T47D (cell line): ENCODE measurements at places on chromosomes 2 and 18.

DNA sequence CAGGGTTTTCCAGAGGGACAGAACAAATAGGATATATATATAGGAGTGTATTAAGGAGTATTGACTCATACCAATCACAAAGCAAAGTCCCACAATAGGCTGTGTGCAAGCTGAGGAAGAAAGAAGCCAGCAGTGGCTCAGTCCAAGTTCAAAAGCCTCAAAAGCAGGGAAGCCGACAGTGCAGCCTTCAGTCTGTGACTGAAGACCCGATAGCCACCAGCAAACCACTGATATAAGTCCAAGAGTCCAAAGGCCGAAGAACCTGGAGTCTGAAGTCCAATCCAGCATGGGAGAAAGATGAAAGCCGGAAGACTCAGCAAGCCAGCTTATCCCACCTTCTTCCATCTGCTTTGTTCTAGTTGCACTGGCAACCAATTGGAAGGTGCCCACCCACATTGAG is 39.0 kb upstream of the GPD2 start:
- DNase-seq: no peak

GRCh38 chr2:17821535-17822444 is 5.5 kb downstream of the MSGN1 start:
- DNase-seq: no peak

GRCh38 chr2:88857274-88857741 is 165.8 kb downstream of the RPIA start:
- no peak for DNase-seq

GRCh38 chr2:239386001-239386670 is 14.7 kb downstream of the HDAC4 start:
- DNase-seq: no peak

DNA sequence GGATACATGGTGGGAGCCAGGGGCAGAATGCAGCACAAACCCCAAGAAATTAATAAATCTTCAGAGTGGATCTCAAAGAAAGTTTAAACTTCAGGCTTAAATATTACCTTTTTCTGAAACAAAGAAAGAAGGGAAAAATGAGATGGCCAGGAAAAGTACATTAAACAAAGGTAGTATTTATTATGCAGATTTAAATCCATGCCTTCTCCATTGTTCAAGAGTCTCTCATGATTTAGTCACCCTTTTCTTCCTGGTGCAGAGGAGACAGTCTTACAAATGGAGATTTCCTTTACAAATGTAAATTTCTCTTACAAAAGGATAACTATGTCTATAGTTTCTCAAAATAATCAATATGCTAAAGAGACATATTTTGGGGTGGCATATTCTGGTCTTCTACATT is 33.4 kb upstream of the PPM1B start:
- DNase-seq: no peak

DNA sequence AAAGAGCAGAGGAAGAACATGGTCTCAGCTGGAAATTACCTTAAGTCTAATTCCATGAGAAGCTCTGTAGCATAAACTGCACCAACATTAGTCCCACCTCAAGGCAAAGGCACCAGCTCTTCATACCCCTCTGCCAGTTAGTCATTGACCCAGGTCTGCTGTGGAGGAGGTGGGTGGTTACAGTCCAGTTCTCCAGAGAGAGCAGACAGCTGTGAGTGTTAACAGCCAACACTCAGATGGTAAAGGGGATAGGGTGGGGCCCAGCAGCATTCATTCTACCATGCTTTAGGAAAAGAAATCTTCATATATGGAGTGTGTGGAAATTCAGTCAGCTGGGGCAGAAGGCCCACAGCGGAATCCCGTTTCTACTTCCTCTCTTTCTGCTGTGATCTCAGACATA is 159.7 kb upstream of the FBXO11 start:
- DNase-seq: no peak

GRCh38 chr2:212777020-212777491 is 238.5 kb upstream of the ERBB4 start:
- no peak for DNase-seq

DNA sequence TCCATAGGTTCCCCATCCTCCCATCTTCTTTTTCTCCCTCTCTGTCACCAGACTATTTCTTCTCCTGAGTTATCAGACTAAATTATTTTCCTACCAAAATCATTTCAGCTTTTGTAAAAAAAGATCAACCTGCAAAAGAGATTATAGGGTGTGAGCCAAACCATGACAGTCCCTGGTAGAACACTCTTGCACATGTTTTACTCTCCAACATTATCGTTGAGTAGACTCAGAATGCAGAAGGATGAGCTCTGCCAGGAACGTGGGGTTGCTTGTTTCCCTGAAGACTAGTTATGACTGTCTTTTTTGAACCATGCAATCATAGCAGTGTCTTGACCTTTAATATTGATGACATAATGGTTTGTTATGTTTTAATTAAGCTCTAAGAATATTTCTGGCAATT is 360.1 kb upstream of the VWC2L start:
- DNase-seq: no peak

DNA sequence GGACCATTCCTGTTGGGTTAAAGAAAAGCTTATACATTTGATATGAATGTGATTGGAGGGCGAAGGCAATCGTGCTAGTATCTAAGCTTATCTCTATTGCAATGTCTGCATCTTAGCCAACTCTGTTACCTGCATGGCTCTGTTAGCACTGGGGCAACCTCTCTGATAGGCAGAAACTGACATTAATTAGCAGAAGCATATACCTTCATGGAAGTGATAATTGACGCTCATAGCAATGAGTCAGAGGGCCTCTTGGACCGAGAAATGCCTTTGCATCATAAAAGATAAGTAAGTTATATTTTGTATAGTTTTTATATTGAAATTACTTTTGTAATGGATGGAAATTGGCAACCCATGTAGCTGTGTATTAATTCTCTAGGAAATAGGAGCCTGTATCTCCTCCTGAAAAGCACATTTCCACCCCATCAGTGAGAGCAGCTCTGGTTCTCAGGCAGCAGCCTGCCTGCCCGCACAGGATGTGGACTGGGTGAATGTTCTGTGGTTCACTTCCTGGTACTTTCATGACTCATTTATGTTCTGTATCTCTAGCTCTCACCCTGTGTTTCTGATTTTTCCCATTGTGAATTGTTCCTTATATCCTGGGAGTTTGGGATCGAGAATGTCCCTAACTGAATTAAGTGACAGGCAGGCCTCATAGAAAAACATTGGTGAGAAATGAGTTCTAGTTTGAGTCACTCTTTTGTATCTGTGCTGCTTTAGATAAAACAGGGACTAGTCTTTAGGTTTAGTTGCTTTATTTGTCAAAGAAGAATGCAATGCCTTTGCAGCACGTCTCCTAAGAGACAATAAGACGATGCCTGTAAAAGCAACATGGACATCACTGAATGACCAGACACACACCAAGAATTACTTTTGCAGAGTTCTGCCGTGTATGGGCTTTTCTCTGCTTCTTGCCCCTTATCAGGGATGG is 344.9 kb downstream of the DCDC2C start:
- DNase-seq: no peak

DNA sequence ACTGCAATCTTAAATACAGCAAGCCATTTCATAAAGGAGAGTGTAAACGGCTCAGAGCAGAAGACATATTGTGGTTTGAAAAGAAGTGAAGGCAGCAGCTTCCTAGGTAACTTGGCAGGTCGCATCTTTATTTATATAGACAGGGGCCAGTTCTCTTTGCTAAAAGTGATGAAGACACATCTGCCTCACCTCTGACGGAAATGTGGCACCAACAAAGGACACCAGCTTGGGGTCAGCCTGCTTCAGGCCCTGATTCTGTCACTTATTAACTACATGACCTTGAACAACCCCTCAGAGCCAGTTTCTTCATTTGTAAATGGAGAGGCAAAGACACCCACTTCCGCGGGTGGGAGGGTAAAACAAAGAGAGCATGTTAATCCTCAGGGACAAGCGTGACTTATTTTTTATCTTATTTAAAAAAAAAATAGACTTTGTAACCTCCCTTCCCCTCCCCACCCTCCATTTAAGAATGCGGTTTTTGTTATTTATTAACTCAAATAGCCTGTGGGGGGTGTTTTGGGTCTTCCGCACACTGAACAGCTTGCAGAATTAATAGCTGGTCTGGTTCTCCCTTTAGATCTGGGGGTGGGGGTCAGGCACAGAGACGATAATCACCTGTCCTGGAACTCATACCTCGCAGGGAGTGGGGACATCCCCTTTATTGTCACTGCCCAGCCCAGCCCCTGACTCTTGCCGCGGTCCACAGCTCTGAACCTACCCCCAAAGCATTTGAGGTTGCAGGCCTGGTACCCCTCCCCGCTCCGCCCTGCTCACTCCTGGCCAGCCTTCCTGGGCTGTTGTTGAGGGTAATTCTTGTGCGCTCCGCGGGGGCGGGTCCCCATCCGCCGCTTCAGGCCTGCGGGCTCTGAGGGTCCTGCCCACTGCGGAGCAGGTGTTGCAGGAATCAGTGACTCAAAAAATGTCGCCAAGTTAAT is 64.2 kb upstream of the TMEM17 start:
- DNase-seq: no peak

- DNase-seq: no peak
Observed at GRCh38 chr2:6920743-6921064, 3.5 kb downstream of the RNF144A start.

GRCh38 chr2:71811726-71812125 is 335.9 kb downstream of the CYP26B1 start:
- no peak for DNase-seq

GRCh38 chr2:48148841-48149430 is 242.6 kb upstream of the FBXO11 start:
- no peak for DNase-seq

- DNase-seq: no peak
Observed at GRCh38 chr2:75361486-75361885, 162.2 kb upstream of the TACR1 start.

GRCh38 chr2:46798998-46799698 is 116.5 kb downstream of the MCFD2 start:
- no peak for DNase-seq

GRCh38 chr18:78980777-78981380 is 1.3 kb downstream of the SALL3 start:
- DNase-seq: no peak

DNA sequence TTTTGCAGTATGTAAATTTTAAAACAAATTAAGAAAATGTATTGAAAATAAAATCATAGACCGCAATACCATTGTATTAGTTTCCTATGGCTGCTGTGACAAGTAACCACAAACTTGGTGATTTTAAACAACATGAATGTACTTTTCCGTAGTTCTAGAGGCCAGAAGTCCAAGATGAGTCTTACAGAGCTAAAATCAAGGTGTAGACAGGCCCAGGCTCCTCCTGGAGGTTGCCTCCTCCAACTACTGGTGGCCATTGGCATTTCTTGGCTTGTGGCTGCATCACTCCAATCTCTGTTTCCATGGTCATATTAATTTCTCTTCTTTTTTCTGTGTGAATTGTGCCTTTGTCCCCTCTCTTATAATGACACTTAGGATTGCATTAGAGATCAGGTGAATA is 59.2 kb upstream of the ETAA1 start:
- no peak for DNase-seq

DNA sequence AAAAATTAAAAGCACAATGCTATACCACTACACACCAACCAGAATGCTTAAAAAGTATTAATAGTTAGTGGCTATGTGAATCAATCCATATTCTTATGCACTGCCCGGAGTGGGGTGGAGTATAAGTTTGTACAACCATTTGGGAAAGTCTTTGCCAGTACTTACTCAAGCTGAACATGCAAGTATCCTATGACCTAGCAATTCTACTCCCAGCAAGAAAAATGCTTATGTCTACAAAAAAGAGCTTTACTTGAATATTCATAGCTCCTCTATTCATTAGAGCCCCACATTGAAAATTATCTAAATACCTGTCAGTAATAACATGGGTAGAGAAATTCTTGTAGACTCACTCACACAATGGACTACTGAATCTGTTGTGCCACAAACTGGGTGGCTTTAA is 21.4 kb upstream of the CNOT11 start:
- DNase-seq: no peak

- no peak for DNase-seq
Observed at GRCh38 chr2:191312163-191312562, 67.0 kb downstream of the MYO1B start.

GRCh38 chr18:79585395-79586370 is 93.9 kb upstream of the CTDP1 start:
- DNase-seq: no peak

GRCh38 chr2:163407296-163407695 is 328.5 kb downstream of the FIGN start:
- peak; percentile 68 for DNase-seq

- DNase-seq: no peak
Observed at GRCh38 chr2:223647258-223647952, 45.2 kb upstream of the SCG2 start.

DNA sequence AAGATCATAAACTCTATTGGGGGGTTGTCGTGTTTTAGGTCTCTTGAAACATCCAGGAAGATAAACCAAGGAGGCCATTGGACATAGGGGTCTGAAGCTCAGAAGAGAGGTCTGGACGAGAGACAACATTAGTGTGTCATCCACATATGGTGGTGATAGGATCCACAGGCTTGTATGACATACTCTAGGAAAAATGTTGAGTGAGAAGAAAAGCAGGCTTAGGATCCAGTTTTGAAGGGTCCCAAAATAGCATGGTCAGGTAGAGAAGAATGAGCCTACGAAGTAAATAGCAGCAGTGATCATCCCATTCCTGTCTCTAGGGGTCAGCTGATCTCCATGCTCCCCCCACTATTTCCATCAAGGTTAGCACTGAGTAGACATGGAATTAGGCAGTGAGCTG is 166.8 kb downstream of the ANKRD30B start:
- no peak for DNase-seq

GRCh38 chr18:24019641-24020331 is 5.2 kb downstream of the TTC39C start:
- no peak for DNase-seq

DNA sequence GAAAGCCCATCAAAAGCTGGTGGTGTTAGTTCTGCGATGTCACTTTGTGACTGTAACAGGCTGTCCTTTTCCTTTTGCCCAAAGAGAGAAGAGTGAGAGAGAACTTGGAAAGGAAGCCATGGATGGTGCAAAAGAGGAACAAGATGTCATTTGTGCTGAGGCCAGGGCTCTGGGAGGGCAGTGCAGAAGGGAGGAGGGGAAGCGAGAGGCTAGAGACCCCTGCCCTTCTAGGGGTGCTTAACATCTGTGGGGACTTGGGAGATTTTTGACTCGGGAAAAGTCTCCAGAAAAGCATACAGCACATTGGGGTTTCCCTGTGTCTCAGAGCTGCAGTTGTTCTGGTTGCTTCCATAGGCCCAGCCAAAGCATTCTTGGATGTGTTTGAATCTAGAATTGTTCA is 49.6 kb downstream of the ZBTB7C start:
- no peak for DNase-seq

DNA sequence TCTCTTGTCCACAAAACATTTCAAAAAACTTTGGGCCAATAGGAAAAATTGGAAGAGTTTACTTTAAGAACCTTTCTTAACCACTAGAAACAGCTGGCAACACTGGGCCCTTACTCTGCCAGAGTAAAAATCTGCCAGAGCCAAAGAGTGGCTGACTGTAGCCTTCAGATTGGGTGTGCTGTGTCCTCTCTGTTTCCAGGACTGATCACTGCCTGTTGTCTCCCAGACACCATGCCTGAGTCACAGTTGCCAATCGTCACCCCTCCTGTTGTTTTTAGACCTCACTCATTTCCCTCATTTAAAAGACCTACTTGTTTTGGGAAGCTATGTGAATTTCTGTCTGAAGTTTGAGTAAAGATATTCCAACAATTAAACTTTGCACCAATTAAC is 159.1 kb downstream of the PPP1R1C start:
- no peak for DNase-seq
